Uterine smooth muscle cell (primary cell): ENCODE measurements at places on chromosomes 2 and 18. TPM values are rescaled to one million over a fixed set of nuclear protein-coding genes. Genes with fewer than 3 reads are reported as not detected.

The ARHGAP15 gene
- total RNA-seq, result not detected in 2 replicates

The TTR gene
- total RNA-seq, result not detected in 2 replicates

The GALNT13 gene
- 0.87 and 2.2 TPM in 2 replicates for total RNA-seq

The AMER3 gene
- not detected in 2 replicates for total RNA-seq

The DHRS9 gene
- total RNA-seq, result not detected in 2 replicates

The COL3A1 gene
- 841 and 1,747 TPM in 2 replicates for total RNA-seq

The LPIN2 gene
- 42.2 and 48.0 TPM in 2 replicates for total RNA-seq
